ENCODE measurements at places on chromosomes 6 and 20.
A peak's percentile ranks its signal among the peaks of the same experiment; 100 is the strongest.

- no peak for DNase-seq
These were observed 299.1 kb downstream of the EPHA7 start for GRCh38 chr6:93120154-93120742.

GRCh38 chr6:153069897-153070296 is 61.2 kb downstream of the RGS17 start:
- no peak for DNase-seq

DNA sequence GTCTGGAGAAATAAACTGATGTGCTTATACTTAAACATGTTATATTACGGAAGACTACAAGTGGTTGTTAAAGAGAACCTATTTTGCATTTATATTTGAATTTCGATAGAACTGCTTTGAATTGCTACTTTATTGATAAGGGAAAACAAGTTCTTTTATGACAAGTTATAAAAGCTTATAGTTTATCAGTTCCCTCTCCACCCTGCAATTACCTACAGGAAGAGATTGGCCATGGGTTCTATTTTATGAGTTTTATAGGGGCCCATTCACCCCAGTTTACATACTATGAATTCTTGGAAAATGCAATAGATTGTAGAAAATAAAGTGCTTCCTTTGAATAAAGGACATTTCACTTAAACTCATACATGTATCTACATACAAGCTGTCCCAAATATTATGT is 144.4 kb downstream of the AHI1 start:
- DNase-seq = no peak

DNA sequence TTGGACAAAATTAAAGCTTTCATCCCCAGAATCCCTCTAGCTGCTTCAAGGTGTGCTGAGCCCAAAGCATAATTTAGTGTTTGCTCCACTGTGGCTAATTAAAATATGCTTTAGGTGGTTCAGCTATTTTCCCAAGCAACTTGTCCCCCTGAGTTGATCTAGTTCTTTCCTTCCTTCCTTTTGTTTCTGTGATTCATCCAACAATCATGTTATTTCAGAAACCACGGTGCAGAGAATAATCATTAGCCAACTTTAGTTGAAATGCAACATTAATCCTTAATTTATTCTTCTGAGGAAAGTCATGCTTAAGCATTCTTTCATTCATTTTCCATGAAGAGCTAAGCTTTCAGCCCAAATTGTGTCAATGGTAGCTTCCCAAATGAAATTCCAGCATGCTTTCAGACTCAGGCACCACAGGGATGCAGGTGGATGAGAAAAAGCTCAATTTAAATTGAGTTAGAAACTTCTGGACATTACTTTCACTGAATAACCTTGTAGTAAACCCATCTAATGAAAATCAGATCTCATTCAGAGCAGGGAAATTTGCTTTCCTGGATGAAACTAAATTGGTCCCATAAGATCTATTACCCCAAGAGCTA is 209.0 kb upstream of the NT5E start:
- DNase-seq = no peak

DNA sequence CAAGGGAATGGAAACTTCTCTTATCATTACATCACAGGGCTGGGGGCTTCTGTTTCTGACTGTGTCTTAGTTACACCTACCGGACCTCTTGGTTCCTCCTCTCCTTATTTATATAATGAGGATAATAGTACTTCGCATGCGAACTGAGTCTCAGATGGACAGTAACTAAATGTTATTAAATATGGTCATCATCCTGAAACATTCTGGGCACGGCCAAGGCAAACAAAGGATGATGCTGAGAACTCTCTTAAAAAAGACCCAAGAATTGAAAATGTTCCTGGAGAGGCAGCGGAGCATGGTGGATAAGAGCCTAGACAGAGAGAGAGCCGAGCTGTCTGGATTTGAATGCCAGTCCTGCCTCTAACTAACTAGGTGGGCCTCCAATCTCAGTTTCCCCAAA is 119.8 kb upstream of the SASH1 start:
- no peak for DNase-seq

DNA sequence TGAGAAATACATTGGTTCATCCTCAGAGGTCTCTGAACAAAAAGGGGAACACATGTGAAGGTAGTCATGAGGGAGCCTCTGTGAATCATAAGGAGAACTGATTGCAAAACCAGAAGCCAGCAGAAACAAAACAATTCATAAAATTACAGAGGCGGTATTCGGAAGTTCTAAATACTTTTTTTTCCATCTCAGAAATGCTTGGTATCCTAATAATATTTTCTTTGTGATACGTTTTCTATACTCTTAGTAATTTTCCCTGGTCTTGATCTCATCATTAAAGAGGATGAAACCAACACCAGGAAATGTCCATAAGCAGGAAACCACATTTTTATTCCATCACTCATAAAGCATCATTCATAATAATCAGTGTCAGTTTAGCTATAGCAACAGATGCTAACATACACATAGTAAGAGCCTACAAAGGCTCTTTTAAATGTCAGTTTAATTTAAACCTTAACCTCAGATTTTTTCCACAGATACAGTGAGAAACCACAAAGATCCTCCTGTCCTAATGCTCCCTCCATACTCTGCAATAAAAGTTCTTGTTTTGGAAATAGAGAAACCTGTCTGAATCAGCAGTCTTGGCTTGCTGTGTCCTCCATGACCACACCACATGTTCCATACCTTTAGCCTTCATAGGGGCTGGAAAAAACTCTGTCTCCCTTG is 29.2 kb downstream of the SGK1 start:
- DNase-seq = no peak

GRCh38 chr6:16243055-16243454 is 4.7 kb downstream of the GMPR start:
- DNase-seq = no peak

GRCh38 chr20:37357481-37358365 is 11.8 kb downstream of the SRC start:
- peak; percentile 26 for DNase-seq

- DNase-seq = no peak
These were observed 207.7 kb upstream of the PTCHD4 start for GRCh38 chr6:48318670-48319069.

GRCh38 chr20:56752274-56752673 is 123.2 kb downstream of the TFAP2C start:
- DNase-seq = no peak

DNA sequence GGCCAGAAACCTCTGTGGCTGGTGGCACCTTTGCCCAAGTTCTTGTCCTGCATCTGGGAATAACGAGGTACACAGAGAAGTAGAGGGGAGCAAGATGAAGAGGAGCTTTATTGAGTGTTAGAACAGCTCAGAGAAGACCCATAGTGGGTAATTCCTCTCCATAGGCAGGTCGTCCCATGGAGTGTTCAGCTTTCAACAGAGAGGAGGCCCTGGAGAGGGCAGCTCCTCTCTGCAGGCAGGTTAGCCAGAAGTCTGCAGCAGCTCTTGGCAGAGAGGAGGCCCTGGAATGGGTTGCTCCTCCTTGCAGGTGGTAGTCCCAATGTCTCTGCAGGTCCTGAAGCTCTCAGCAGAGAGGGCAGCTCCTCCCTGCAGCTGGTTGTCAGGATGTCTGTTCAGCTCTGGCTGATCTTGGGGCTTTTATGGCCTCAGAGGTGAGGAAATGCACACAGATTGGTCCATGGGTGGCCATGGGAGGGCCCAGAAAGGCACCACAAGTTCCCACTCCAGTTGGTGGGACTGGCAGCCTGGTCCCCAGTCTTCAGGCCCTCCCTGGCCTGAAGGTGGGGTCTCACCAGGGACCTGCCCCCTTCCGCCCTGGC is 89.0 kb downstream of the IPCEF1 start:
- no peak for DNase-seq

- DNase-seq = no peak
These were observed 172.0 kb downstream of the TBC1D7 start for GRCh38 chr6:13156381-13156780.

- no peak for DNase-seq
These were observed 176.7 kb upstream of the BTBD3 start for GRCh38 chr20:11740975-11741374.

DNA sequence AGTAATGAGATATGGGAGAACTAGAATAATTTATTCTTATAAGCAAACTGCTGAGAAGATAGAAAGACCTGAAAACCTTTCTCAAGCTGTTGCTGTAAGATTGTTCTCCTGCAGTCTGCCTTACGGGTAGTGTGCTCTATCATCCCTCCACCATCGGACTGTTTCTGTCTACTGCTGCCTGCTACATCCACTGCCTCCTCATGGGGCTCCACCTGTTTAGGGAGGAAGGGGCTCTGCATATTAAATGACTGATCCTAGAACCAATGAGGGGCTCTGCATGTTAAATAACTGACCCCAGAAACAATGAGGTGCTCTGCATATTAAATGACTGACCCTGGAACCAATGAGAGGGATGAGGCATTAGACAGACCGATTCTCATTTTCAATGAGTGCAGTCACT is 654.6 kb downstream of the KIF16B start:
- no peak for DNase-seq

DNA sequence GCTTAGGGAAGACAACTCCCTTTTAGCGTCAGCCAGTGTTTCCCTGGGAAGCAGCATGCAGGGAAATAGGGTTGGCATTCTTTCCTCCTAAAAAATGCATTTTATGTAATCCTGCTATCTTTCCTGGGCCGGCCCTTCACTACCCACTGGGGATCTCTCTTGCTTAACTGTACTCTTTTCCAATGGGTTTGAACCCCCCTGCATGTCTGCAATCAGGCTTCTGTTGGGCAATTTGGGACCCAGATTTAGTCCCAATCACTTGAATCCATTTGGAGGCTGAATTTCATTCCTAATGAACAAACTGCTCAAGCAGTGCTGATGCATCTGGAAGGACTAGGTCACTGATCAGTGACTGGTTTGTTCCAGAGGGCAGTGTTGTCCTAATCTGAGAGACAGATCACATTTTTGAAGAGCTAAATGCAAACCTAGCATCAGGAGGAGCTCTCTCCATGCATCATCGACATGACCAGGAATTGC is 152.0 kb downstream of the TSHZ2 start:
- no peak for DNase-seq

- DNase-seq = no peak
These were observed 150.4 kb upstream of the PHACTR3 start for GRCh38 chr20:59453759-59454560.

GRCh38 chr20:10657453-10657852 is 16.3 kb downstream of the JAG1 start:
- no peak for DNase-seq

DNA sequence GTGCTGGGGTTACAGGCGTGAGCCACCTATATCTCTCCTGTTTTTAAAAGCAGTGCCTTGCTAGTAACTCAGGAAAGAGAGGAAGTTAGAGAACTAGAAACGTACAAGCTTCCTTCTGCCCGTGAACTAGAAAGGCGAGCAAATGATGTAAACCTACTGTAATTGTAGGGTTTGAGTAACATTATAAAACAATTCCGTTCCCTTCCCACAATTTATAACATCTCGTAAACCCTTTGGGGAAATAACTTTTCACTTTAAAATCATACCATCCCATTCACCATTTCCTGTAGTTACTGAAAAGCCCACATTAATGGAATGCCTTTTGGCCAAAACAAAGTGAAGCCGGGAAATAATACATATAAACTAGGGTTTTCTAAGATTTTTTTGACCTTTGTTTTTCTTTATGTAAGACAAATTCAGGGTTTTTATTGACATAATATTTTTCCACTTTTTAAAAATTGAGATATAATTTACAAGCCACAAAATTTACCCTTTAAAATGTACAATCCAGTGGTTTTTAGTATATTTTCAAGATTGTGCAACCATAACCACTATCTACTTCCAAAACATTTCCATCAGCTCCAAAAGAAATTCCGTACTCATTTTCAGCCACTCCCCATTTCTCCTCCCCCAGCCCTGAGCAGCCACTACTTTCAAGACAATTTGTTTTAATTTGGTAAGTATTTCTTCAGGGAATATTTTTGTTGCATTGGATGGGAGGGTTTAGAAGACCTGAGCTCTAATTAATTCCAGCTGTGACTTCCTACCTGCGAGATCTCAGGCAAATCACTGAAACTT is 175.1 kb upstream of the PDE10A start:
- no peak for DNase-seq

DNA sequence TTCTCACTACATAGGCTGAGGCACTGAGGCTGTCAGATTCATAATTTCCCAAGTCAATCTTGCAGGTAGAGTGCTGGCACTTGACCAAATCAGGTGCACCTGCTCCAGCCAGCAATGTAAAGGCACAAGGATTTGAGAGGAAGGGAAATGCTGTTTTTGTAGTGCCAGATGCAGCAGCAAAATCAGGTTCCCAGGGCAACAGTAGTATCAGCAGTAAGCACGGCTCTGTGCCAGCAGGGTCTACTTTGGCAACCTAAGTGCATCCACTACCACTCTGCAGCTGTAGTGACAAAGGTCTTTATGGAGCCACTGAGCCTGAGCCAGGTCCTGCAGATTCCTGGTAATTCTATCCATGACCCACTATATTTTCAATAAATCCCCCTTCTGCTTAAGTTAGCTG is 329.5 kb downstream of the TPBG start:
- DNase-seq = peak; percentile 7

DNA sequence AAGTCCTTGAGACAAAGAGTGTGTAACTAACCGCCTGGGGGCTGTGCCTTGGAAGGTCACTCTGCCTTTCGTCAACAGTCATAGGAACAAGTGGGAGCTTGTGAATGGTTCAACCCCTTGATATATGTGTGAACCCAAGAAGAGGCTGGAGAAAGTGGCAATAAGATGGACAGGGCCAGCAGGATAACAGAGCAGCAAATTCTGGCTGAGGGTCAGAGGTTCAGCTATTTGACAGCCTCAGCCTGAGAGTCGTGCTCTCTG is 54.9 kb downstream of the CPNE5 start:
- DNase-seq = no peak

GRCh38 chr6:169320013-169320412 is 66.4 kb upstream of the THBS2 start:
- no peak for DNase-seq

- no peak for DNase-seq
These were observed 172.1 kb upstream of the RUNX2 start for GRCh38 chr6:45156075-45156474.

GRCh38 chr20:25193843-25194242 is 1.7 kb upstream of the ENTPD6 start:
- DNase-seq = no peak

GRCh38 chr6:70314296-70314695 is 11.4 kb upstream of the COL9A1 start:
- no peak for DNase-seq

- no peak for DNase-seq
These were observed 111.6 kb downstream of the ERMARD start for GRCh38 chr6:169862892-169863525.

DNA sequence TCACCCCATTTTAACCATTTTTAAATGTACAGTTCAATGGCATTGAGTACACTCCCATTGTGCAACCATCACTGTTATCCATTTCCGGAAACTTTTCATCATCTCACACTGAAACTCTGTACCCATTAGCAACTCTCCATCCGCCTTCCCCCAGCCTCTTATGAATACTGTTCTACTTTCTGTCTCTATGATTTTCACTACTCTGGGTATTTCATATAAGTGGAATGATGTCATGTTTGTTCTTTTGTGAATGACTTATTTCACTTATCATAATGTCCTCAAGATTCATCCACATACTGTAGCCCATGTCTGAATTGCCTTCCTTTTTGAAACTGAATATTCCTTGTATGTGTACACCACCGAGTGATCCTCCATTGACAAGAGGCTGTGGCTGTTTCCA is 92.9 kb upstream of the TOX2 start:
- no peak for DNase-seq

GRCh38 chr6:109580519-109580918 is 97.5 kb upstream of the ZBTB24 start:
- no peak for DNase-seq

GRCh38 chr6:56399250-56399671 is 151.9 kb upstream of the COL21A1 start:
- DNase-seq = no peak
